ENCODE measurements at places on chromosomes 6 and 20.

DNA sequence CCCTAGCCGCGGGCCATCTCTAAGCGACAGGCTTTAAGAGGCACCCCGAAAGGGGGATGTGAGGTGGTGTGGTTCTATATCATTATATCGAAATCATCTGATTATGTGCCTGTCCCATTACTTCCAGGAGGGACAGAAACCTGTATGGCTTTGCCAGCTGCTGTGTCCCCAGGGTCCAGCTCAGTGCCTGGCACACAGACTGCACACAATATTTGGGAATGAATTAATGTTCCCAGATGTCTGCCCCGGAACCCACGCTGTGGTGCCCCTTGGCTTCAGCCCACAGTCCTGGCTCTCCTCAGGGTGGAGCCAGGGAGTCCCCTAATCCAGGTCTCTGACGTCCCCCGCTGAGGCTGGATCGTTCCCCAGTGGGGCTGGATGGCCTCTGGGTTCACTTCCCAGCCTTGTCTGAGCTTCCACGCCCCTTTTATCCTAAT lies 8.9 kb upstream of the AHCY start:
- DNase-seq: no peak

DNA sequence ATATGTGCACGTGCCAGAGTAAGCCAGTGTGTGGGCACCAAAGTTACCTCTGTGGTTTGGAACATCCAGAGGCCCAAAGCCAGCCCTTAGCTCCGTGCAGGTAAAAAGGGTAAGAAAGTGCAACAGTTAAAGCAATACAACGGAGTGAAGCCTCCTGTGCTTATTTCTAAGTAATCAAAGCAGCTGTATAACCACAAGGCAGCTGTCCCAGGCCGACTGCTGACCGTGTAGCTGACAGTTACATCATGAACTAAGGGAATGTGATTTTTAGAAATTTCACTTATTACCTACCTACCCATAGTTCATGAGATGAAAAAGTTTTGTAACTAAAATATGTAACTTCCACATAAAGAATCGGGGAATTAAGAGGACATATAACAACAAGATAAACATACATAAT lies 121.2 kb upstream of the QKI start:
- no peak for DNase-seq

DNA sequence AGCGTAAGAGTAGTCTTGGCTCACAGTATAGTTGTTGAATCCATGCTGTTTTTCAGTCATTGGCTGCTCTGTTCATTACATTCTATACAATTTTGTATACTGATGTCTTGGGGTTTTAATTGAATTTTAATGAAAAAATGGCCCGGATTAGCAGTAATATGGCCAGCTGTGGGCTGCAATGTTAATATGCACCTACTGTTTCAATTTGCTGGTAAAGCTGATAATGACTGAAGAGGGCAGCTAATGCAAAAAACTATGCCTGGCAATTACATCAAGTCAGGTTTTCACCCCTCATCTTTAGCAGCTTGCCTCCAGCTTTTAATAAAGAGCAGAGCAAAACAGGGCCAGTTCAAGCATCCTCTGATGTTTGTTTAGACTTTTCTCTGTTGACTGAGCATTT lies 394.5 kb downstream of the PLCB1 start:
- no peak for DNase-seq

DNA sequence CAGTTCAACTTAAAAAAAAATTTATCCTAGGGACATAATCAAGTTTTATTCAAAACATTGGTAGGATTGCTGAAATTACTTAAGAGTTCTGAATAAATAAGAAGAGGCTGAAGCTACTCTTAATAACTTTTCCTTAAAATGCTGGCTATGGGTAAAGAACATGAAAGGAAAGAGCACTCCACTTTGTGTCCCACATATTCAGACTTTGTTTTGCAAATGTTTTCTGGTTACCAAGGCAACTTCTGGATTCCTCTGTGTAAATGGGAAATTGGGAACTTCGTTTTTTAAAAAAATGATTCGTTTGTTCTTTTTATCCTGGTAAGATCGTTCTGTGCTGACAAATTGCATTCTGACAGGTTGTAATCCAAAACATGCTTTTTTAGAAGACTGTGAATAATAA lies 115.0 kb downstream of the KIF6 start:
- no peak for DNase-seq

GRCh38 chr6:125201961-125202729 lies 48.6 kb downstream of the TPD52L1 start:
- peak; percentile 18 for DNase-seq

GRCh38 chr6:37618916-37619590 lies 78.6 kb downstream of the MDGA1 start:
- peak; percentile 81 for DNase-seq

DNA sequence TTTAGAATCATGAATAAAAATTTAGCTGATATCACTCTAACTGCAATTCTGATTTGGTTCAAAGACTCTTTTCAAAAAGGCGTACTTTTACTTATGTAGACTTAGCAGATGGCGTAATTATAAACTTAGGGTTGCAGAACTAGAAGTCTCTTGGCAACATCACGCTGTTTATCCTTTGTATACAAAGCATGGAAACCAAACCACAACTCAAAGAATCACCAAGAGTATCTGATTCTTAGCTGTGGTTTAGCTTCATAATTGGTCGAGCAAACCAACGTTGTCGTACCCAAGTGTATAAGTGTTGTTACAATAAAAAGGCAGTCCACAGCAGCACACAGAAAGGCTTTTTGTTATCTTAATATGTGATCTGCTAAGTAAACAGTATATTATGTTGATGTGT lies 18.2 kb downstream of the STMND1 start:
- no peak for DNase-seq

DNA sequence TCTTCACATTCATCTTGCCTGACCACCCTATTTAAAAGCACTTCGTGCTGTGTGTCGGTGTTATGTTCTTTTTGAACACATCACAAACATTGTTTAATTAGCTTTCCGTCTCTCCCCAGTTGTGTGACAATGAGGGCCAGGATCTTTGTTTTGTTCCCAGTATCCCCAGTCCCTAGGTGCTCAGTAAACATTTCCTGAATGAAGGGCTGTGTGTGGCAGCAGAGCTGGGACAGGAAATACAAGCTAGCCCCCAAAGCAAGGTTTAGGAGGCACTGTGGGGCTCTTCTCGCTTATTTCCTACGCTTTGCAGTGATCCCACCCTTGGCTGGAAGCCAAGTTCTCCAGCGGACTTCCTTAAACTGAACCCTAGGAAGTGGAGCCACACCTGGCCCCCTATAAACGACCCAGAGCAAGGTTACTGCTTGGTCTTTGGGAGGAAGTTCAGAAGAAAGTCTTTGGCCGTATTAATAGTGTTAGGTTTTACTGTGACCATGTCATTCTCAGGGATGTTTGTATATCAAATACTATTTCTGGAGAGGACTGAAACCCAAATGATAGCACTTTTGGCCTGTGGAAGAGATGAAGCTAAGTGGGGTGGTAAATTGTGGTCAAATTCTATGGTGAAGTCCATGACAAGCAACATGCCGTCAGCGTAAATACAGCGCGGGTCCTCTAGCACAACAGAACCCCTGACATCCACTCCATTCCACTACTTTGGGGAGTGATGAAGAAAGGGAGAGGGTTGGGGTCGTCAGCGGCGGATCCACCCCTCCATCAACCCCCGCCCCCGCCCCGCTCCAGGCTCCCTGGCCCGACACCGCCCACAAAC lies 570 bp upstream of the FANCE start:
- DNase-seq: no peak

GRCh38 chr20:61442075-61442670 lies 190.1 kb downstream of the CDH4 start:
- peak; percentile 16 for DNase-seq

GRCh38 chr6:118641042-118641441 lies 10.3 kb downstream of the CEP85L start:
- no peak for DNase-seq

DNA sequence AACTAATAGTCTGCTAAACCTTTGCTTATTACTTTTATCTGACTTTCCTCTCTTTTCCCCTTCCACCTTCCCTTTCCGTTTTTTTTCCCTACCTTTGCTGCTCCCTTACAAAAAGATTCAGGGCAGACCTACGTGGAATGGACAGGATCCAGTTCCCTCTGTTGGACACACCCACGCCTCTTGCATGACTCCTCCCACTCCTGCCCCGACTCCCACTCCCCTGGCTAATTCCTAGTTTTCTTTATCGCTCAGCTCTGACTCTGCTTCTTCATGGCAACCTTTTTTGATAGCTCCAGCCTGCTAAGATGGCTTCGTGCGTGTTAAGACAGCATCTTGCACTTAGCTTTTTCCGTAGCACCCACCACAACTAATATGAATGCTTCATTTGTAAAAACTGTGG lies 715.6 kb upstream of the NRSN1 start:
- DNase-seq: no peak

DNA sequence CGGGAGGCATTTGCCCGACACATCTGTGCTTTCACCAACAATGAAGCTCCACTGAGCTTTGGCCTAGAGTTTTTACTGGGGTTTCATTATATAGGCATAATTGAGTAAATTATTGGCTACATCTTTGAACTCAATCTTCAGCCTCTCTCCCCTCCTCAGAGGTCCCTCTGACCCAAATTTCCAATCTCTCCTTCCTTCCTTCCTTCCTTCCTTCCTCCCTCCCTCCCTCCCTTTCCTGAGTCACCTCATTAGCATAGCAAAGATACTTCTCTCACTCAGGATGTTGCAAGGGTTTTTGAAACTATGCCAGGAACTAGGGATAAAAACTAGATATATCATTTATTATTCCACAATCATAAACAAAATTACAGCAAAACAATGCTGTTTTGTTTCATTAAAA lies 238.2 kb upstream of the PRND start:
- no peak for DNase-seq

GRCh38 chr6:142321451-142321850 lies 19.6 kb downstream of the ADGRG6 start:
- no peak for DNase-seq

DNA sequence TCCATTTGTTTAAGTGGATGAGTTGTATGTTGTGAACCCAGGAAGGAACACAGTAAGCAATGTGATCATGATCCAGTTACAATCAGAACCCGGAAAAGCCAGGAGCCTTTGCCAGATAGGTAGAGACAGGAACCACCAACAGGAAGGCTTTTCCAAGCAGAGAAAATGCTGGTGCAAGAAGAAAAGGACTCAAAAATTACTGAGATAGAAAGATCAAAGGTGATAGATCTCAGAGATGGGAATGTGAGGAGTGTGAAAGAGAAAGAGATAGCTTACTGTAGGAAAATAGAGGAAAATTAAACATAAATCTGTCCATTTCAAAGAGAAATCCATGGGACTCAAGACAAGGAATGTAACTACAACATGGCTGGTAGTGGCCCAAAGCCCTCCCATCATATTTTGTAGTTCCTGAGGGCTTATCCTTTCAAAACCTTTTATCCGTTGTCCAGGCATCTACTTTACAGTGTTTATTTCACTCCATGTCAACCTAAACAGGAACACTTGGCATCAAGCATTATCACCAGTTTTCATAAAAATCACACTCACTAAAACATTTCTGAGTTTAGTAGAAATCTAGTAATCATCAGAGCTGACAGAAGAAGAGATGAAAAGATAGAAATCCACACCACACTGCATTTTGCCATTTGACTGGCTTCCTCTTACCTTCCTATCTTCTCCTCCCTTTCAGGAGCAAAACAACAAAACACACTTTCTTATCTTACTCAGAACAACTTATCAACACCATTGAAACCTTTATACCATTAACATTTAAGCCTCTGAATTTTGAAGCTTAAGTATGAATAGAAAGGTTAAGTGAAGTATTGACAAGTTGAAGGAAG lies 44.5 kb upstream of the STXBP5 start:
- no peak for DNase-seq

DNA sequence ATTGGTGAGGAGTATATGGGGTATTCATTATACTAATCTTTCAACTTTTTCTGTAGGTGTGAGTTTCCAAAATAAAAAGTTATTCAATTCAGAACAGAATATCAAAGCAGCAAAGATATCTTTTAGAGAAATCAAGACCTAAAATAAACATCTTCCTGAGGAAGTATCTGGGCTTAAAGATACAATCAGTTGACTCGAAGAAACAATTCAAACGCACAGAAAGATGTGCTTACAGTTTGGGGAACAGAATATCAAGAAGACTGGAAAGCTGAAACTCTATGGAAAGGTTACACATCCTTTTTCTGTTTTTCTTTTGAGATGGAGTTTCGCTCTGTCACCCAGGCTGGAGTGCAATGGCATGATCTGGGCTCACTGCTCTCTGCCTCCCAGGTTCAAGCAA lies 36.2 kb upstream of the SAYSD1 start:
- no peak for DNase-seq

DNA sequence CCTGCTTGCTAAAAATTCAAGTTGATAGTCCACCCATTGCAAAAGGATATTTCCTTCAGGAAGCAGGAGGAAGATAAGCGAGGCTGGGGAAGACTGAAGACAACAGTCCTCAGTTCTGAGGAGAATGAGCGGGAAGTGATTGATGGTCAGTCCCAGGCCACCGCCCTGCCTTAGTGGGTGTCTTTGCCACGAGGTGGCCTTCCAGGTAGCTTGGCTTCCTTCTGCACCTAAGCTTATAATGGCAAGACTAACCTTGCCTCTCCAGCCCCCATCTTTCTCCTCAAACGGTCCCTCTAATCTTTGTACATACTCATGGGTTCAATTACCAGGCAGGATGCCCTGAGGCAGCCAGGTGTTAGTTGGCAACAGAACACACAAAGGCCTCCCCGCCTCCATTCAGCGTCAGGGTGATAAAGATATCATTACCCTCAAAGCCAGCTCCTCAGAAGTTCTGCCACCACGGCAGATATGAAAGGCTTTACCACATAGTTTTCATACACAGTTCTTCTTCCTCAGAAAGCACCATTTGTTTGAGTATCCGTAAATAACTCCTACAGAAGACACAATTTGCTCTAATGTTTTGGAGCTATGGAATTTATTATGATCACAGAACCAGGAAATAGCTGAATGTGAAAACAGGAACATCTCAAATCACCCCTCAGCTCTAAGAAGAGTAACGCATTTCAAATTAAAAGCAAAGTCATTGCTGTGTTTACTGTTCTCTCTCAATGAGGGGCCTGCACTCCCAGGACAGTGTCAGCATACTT lies 249.4 kb downstream of the ATXN1 start:
- no peak for DNase-seq

DNA sequence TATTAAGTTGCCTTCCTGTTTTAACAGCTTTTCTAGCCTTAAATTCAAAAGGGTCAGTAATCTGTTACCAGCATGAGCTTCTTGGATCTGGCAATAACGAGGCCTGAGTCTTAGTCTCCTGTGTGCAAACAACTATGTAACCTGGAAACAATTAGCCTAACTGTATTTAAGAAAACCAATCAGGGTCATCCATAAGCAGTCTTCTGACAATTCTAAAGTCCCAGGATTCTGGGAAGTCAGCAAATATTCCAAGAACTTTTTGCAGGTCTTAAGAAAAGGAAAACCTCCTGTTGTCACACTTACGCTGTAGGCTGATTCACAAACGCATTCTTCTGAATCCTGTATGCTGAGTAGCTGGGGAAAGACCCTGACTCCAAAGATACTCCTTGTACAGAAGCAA lies 90.4 kb downstream of the COL12A1 start:
- no peak for DNase-seq

DNA sequence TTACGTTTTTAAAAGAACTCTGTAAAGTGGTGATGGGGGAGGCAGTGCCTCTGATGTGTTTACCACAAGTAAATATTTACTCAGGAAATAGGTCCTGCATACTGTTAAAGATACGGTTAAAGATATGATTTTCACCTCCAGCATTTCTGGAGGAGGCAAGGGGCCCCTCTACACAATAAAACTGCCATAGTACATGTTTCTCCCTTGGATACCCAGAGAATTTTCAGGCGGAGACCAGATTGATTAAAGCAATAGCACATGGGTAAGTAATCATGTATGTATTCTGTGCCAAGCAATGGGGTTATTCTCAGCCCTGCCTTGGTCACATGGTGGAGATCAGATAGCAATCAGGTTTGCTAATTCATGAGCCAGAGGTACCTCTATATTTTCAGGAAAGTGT lies 9.6 kb downstream of the RIPOR2 start:
- no peak for DNase-seq

All from DMS79 treated with DMSO at 0.1 percent for 48 hours (cell line).